ENCODE measurements at places on chromosomes 7 and 10.

DNA sequence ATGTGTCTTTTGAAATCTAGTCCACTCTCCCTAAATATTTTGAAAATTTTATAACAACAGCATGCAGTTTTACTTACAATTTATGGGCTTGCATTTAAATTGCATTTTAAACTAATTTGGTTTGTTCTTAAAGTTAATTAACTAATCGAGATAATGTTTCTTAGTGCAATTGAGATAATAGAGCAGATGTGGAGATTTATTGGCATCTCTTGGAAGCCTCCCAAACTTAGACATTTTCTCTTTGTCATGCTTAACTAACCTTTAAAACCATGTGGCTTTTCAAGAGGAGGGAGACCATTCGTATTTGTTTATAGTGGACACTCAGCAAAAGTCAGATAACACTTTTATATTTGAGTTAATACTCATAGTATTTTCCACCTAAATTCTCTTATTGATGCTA is 887.0 kb upstream of the CELF2 start:
- no peak for DNase-seq

DNA sequence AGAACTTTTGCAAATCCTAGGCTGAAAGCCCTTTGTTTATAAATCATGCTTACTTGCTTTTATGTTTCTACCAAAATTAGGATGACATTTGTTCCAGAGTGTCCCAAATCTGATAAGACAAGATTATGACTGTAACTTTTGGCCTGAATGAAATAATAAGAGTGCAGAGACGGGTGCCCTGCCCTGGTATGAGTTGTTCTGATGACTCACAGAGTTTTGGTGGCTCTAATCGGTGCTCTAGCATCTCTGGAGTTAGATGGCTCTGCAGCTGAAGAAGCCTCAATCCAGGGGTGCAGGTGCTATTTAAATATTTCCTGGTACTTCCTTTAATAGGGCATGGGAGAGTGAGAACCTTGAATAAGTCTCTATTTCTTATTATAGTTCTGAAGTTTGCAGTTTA is 102.2 kb upstream of the ELMO1 start:
- no peak for DNase-seq

DNA sequence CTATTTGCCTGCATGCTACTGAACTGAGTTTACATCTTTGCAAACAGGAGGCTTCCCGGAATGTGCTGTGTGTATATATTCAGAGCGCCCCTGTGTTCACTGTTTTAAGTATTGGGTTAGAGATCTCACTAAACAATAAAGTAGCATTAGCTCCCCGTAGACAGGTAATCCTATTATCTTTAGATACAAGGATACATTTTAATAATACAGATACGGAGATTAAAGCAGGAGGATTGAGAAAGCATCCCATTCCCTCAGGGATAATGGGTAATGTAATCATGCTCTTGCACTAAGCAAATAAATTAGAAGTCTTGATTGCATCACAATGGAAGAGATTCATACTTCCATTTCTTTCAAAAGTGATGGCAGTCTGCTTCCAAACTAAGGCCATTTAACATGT is 809.0 kb downstream of the NRG3 start:
- no peak for DNase-seq

DNA sequence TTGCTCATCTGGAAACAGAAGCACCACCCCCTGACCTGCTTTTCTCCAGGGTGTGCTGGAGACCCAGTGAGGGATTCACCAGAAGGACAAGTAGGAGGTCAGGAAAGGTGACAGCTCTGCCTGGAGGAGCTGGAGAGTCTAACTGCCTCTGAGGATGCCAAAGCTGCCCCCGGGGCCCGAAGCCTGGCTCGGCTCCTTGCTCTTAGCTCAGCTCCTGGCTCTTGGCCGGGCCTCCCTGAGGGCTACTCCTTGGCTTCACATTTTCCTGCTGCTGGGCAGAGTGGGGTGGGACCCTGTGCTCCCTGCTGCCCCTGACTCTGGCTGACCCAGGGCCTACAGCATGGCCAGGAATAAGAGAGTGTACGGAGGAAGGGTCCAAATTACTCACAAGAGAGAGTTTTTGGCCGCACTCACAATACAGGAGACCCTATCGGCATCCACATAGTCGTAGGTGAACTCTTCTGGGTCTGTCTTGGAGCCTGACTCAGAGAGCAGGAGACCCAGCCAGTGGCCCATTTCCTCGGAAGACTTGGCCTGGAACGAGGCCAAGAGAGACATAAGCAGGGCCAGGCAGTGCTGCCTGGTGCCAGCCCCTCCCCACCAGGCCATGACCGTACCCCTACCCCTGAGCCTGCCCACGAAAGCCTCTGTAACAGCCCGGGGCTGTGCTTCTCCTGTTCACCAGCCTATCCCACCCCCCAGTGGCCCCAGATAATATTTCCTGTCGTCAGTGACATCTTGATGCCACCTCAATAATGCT is 63.1 kb downstream of the VWA2 start:
- DNase-seq: no peak

GRCh38 chr10:74171625-74172024 is 20.6 kb downstream of the ADK start:
- DNase-seq: no peak

- DNase-seq: no peak
These were observed 375.5 kb downstream of the TCERG1L start for GRCh38 chr10:130935897-130936550.

GRCh38 chr7:128141683-128142195 is 99.3 kb upstream of the LEP start:
- DNase-seq: no peak

- no peak for DNase-seq
These were observed 97.7 kb downstream of the CUBN start for GRCh38 chr10:17031637-17032635.

GRCh38 chr7:94325122-94325475 is 69.6 kb upstream of the COL1A2 start:
- no peak for DNase-seq

GRCh38 chr10:57986422-57986821 is 281.3 kb downstream of the IPMK start:
- DNase-seq: no peak

- no peak for DNase-seq
These were observed 61.1 kb upstream of the ZMIZ1 start for GRCh38 chr10:79007421-79008319.

GRCh38 chr7:38335492-38336147 is 62.2 kb upstream of the TARP start:
- DNase-seq: peak; percentile 77

DNA sequence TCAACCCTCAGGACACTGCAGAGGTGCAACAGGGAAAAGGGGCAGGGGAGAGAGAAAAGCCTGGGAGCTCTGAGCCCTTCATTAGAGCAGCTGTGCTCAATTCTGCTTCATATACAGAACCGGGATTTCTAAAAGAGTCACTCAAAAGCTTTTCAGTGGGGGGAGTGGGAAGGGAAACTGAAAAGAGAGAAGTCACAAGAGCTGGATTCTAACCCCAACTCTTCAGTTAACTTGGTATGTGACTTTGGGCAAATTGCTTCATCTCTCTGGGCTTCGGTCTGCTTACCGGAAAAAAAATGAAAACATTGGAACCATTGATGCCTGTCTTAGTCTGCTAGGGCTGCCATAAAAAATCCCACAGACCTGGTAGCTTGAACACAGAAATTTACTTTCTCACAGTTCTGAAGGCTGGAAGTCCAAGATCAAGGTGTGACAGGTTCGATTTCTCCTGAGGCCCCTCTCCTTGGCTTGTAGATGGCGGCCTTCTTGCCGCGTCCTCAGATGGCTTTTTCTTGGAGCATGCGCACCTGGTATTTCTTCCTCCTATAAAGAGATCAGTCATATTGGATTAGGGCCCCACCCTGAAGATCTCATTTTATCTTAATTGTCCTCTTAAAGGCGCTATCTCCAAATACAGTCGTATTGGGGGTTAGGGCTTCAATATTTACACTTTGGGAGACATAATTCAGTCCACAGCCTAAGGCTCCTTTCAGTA is 118.3 kb upstream of the KMT2E start:
- DNase-seq: no peak

- no peak for DNase-seq
These were observed 55.7 kb downstream of the CELF2 start for GRCh38 chr10:11073410-11073809.

- DNase-seq: peak; percentile 16
These were observed 92.4 kb downstream of the TMEM106B start for GRCh38 chr7:12303495-12303894.

- DNase-seq: peak; percentile 89
These were observed 44.2 kb upstream of the DPYSL4 start for GRCh38 chr10:132142396-132143161.

GRCh38 chr7:50512384-50512783 is 52.8 kb downstream of the DDC start:
- DNase-seq: no peak

DNA sequence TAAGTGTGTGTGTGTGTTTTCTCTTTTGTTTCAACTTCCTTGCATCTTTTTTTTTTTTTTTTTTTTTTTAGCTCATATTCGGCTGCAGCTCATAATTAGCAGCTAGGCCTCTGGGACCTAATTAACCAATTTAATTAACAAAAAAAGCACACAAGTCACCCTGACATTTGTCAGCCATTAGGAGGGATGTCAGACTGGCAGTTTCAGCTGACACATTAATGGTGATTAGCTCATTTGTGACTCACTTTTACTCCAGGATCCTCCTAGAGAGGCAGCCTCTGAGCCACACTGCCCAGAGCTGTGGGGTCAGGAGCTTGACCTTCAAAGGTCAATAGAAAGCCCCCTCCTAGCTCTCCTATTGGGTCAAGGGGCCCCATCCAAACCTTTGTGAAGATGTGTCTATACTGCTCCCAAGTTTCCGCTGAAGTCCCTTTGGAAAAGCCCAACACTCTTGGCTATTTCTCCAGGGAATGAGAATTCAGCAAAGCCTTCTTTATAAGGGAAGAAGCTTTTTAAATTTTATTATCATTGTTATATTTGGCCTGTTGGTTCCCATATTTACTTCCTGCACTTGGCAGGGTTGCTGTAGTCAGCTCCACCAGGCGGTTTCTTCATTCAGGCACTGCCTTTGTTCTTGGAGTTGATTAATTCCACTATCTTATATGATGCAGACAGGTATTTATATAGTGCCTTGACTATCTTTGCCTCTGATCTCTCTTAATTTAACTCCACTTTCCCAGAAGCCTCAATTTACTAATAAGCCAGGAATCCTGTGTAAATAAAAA is 109.5 kb upstream of the HABP2 start:
- no peak for DNase-seq

GRCh38 chr10:116014871-116015582 is 258.0 kb downstream of the GFRA1 start:
- DNase-seq: no peak

- peak; percentile 73 for DNase-seq
These were observed 126.5 kb downstream of the SH2D4B start for GRCh38 chr10:80664071-80664680.

DNA sequence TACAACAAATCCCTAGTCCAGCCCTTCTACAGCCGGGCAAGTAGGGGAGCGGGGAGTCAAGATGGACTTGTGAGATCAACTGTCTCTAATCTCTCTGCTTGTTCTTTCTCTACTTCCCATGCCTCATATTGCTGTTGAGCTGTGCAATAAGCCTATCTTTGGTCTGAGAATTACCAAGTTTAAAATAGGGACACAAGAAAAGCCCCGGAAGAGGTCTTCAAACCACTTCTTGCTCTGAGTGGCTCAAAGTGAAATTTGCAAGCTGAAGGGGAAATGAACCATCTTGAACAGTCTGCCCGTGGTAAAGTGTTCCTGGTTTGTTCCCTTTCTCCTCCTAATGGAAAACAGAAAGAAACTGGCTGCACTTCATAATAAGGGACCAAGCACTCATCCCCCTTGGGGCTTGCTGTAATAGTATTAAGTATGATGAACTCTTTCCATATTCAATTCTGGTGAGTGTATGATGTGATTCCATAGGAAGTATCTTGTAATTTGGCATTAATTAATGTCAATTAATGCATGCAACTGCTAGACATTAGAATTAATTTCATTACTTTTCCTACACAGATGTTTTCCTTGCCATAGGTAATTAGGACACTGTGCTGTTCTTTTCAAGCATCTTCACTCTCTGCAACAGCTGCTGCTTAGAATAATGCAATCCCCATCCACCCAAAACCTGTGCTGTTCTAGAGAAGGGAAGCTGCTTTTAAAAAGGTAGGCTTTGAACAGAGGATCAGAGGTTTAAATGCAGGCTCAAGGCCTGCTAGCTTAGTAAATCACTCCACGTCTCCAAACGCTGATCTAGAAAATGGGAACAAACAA is 449.6 kb downstream of the SORCS1 start:
- DNase-seq: no peak

DNA sequence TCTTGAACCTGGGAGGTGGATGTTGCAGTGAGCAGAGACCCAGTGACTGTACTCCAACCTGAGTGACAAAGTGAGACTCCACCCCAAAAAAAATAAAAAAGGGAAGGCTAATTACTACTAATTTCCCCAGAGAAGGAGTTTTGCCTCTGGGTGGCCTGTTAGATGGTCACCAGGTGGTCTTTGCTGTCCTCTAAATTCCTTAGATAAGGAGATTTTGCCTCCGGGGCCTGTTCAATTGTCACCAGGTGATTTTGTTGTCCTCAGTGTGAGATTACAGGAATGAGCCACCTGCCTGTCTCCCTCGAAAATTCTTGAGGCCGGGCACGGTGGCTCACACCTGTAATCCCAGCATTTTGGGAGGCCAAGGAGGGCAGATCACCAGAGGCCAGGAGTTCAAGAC is 24.4 kb upstream of the ZMIZ2 start:
- DNase-seq: no peak

- DNase-seq: no peak
These were observed 67.0 kb downstream of the FGFR2 start for GRCh38 chr10:121531076-121531829.

- no peak for DNase-seq
These were observed 385.3 kb upstream of the ADARB2 start for GRCh38 chr10:2122431-2123124.

- peak; percentile 86 for DNase-seq
These were observed at the start of gene ZNF487 for GRCh38 chr10:43436291-43437140. Gene ZNF487 (plus strand): TSS chr10:43437111. CDS start chr10:43475814, 38,703 bp downstream.

DNA sequence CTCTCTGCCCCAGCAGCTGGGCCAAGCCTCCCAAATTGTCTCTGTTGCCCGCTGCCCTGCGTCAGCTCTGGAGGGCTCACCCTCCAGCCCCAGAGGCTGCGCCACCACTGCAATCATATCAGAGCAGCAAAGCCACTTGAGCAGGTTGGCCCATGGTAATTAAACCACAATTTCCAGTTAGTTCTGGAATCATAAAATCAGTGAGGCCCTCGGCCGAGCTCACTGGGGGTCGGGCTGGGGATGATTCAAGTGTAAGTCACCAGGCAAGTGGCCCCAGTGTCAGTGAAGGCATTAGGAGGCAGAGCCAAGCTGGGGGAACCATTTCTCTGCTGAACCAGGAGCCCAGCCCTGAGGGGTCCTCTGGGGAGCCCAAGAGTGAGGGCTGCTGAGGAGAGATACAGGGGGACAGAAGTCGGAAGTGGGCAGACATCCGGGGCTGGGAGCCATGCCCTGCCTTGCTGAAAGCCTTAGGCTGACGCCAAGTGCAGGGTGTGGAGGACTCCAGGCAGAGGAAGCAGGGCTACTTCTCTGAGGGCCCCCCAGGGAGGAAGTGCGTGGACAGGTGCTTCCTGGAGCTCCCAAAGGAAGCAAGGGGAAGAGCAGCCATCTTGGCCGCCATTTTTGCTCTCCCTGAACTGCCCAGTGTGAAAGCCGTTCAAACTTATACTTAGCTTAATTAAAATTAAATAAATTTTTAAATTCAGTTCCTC is 29.5 kb upstream of the SLC29A3 start:
- DNase-seq: no peak

GRCh38 chr10:101879456-101880231 is 36.0 kb upstream of the KCNIP2 start:
- DNase-seq: no peak

- no peak for DNase-seq
These were observed 142.8 kb downstream of the DGKB start for GRCh38 chr7:14759785-14760184.

All from HEK293T (cell line).